ENCODE measurements at places on chromosomes 3 and 15. TPM values are rescaled to one million over a fixed set of nuclear protein-coding genes. Genes with fewer than 3 reads are reported as not detected.

CHDH gene
- 2.3 TPM for polyA plus RNA-seq

PDZRN3 gene
- polyA plus RNA-seq = 7.0 TPM

RYR3 gene
- 1.1 TPM for polyA plus RNA-seq

THAP10 gene
- polyA plus RNA-seq = 4.5 TPM

RTP3 gene
- polyA plus RNA-seq = 0.16 TPM

DCLK3 gene
- 0.40 TPM for polyA plus RNA-seq

C3orf85 gene
- polyA plus RNA-seq = not detected

ABHD17C gene
- 9.1 TPM for polyA plus RNA-seq

DIS3L gene
- polyA plus RNA-seq = 8.9 TPM

FETUB gene
- 0.26 TPM for polyA plus RNA-seq

NTRK3 gene
- 4.0 TPM for polyA plus RNA-seq

DNA sequence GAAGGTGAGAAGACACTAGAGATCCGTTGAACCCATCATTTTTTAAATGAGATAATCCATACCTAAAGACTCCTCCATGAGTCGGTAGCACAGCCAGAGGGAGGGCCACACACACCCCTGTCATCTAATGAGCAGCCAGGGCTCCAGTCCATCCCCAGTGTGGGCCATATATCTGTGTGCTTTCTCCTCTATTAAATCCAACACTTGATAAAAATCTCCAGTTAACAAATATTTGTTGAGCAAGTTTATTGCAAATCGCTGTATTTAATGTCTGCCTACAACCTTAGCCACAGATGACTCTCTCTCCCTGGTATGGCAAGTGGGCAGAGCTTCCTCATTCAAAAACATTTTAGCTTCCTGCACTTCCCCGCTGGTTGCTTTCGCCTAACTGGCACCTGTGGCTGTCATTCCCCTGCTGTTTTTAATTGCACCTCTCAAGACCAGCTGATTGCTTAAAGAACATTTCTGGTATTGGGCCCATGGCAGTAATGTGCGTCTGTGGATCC lies 82.8 kb downstream of the SMAD3 start:
- no peak for DNase-seq

GRCh38 chr15:94277485-94277884 lies 46.1 kb downstream of the MCTP2 start:
- DNase-seq = no peak

GRCh38 chr3:141981084-141981483 lies 104.6 kb downstream of the ATP1B3 start:
- DNase-seq = no peak

DNA sequence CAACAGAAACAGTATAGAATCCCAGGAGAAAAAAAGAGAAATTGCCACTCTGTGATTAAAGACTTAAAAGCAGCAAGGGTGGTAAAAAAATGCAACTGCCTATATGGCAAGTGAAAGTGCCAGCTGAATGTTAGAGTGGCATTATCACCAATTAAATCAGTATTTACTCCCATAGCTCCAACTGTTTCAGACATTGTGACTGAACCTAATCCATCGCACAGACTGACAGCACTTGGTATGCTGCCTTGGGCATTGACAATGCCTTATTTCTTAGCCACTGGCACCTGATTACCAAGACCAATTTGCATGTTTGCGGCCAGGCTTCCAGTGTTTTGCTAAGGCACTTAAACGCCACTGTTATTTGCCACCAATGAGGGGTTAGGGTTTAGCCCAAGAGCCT lies 201.9 kb upstream of the NECTIN3 start:
- DNase-seq = no peak

DNA sequence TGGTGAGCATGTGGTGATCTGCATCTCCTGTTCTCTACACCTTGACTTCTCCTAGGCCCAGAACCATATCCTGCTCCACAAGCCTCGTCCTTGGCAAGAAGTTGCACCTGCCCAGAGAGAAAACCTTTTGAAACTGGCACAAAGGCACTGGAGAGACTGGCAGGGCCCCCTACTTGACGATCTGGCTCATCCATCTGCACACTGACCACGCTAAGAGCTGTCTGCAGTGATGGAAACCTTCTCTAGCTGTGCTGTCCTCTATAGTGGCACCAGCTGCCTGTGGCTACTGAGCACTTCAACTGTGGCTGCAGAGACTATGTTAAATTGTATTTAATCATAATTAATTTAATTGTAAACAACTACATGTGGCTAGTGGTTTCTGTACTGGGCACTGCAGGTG lies 26.2 kb upstream of the SRP14 start:
- no peak for DNase-seq

GRCh38 chr3:69649120-69650065 lies 89.9 kb upstream of the MITF start:
- DNase-seq = no peak

- peak; percentile 79 for DNase-seq
Measured at GRCh38 chr3:172987273-172987672, 153.8 kb downstream of the SPATA16 start.

DNA sequence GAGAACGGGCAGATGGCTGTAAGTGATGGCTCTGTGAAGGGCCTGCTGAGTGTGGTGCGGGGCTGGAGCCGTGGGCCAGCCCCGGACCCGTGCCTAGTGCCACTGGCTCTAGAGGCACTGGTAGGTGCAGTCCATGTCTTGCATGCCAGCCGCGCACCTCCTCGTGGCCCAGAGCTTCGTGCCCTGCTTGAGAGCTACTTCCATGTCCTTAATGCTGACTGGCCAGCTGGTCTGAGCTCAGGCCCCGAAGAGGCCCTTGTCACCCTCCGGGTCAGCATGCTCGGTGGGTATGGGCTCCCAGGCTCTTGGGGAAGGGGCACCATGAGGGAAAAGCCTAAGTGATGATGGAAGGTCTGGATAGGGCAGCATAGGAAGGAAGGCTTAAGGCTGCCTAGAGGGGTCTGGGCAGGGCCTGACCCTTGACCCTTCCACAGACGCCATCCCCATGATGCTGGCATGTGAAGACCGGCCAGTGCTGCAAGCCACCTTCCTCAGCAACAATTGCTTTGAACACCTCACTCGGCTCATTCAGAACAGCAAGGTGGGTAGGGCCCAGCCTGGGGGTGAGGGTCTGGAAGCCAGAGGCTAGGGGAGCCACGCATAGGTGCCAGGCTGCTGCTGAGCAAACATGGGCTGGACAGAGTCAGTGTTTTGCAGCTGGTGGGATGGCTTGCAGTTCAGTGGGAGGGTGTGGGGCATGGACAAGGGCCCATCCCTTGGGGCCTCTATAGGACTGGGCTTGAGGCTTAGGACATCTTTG lies 12.1 kb downstream of the NBEAL2 start:
- DNase-seq = no peak

DNA sequence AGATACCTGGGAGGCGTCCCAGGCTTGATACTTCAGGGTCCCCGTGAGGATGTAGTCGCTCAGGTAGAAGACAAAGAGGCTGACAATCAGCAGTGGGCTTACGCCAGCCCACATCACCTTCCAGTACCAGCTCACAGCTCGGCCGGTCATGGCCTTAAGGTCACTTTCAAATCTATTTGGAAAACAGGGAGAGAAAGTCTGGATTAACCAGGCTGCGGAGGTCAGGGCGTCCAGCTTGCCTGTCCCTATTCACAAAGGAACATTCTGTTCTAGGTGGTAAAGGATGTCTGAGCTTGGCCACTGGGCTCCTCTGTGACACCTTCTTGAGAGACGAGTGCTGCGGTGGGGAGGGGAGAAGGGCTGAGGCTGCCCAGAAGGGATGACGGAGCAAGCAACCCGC lies 36.5 kb downstream of the SLC6A20 start:
- no peak for DNase-seq

DNA sequence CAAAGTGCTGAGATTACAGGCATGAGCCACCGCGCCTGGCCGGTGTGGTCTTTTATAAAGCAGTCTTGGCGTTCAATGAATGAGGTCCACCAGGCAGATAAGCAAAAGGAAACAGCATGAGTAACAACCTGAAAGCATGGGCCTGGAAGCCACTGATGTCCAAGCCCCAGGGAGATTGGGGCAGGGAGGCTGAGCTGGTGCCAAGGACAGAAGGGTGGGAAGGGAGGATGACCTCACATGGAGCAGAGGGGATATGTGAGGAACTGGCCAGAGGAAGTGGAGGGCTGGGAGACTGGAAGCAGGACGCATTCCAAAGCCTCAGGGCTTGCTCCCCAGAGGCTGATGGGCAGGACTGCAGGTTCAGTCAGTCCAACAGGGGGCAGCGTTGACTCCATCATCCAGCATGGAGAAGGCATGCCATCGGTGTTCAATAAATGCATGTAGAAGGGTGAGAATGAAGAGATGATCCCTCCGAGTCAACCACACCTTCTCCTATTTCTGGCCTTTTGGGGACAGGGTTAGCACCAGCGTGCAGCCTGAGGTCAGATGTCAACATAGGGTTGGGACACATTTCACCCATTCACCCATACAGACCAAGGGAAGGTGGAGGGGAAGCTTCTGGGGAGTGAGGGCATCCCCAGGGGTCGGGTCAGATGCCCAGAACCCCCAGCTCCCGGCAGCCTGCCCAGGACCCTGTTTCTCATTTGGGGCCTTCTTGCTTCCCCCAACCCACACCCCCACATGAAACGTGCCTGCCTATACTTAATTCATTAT lies 14.8 kb downstream of the MYL3 start:
- DNase-seq = peak; percentile 87

GRCh38 chr3:105367063-105367405 lies 325 bp downstream of the ALCAM start:
- peak; percentile 23 for DNase-seq

- peak; percentile 11 for DNase-seq
Measured at GRCh38 chr3:98991393-98991792, 89.9 kb upstream of the DCBLD2 start.

DNA sequence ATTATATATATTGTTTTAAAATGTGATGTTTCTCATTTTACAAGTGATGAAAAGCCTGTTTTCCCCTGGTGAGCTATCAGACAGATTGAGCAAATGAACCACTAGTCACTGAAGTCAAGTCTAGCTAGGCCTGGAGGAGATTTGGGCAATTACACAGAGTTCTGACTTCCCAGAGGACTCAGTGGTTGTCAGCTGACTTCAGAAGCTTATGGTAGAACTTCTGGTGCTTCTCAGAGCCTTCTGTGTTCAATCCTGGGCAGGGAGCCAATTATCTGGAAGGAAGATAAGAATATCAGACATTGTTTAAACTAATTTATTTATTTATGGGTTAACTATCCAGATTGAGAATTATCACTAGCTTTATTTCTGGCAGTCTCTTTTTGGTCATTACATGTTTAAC lies 37.7 kb upstream of the NAALADL2 start:
- DNase-seq = no peak

DNA sequence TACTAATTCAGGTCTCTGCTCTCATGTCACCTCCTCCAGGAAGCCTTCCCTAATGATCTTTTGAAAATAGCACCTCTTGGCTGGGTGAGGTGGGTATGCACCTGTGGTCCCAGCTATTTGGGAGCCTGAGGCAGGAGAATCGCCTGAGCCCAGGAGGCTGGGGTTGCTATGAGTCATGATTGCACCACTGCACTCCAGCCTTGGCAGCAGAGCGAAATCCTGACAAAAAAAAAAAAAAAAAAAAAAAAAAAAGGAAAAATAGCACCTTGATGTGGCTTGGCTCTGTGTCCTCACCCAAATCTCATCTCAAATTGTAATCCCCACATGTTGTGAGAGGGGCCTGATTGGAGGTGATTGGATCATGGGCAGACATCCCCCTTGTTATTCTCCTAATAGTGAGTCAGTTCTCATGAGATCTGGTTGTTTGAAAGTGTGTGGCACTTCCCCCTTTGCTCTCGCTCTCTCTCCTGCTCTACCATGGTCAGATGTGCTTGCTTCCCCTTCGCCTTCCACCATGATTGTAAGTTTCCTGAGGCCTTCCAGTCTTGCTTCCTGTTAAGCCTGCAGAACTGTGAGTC lies 11.2 kb upstream of the RNU6-1 start:
- DNase-seq = no peak

DNA sequence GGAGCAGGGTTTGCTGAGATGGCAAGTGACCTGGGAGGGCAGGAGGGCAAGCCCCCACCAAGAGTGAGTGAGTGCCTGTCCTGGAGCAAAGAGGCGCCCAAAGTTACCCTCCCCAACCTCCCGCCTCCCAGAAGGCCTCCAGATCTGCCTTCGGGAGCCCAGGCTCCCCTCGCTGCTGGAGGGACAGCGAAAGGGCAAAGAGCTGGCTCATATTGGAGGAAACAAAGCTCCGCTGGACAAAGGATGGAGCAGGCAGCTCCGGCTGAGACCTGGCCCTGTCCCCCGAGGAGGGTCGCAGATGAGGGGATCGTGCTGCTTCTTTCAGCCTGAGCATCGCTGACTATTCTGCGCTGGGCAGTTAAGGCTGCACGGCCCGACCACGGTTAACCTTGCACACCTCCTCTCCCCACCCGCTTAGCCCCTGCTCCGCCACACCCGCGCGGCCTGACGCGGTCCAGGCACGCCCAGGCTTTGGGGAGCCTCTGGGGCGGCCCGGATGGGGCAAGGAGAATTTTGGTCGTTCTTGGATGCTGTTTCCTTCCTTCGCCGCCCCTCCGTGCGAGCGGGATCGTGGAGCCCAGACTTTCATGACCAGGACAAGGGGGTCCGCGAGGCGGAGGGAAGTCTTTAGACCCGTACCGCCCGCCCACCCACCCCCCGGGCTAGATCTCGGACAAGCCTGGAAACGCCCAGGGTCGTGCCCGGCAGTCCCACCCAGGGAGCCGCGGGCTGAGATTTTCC lies 651 bp downstream of the PLCD1 start:
- peak; percentile 54 for DNase-seq

DNA sequence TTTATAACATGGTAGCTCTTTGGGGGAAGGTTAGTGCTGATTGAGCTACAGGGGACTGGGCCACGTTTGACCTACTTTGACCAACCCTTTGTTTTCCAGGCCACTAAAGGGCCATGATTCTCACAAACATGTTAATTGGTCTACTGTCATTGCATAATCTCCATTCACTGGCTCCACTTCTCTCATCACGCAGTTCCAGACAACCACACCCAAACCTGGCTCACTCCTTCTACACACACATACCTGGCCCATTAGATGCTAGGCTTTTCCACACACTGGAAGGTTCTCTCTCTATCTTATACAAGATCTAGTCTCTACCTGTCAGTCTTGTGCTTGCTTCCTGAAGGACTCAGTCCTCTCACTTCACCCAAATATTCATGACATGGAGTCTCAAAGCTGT lies 15.9 kb downstream of the TGM5 start:
- DNase-seq = no peak

- no peak for DNase-seq
Measured at GRCh38 chr3:37198547-37198946, 24.2 kb upstream of the LRRFIP2 start.

DNA sequence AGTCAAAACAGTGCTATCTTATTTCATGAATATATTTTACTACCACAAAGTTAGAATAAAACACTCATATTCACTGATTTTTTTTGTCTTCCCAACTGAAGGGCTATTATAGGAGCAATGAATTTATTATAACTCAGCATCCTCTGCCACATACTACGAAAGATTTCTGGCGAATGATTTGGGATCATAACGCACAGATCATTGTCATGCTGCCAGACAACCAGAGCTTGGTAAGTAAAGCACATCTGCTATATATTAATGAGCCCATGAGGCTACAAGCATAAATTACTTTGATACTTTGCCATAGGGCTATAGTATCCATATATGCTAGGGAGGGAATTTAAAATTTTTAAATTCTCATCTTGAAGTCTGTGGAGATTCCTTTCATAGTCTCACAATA lies 95.9 kb downstream of the FEZF2 start:
- no peak for DNase-seq

GRCh38 chr15:66389859-66390381 lies 3.2 kb downstream of the MAP2K1 start:
- no peak for DNase-seq

- no peak for DNase-seq
Measured at GRCh38 chr3:13718436-13718835, 161.4 kb downstream of the WNT7A start.

GRCh38 chr3:64008487-64009351 lies 14.6 kb downstream of the PSMD6 start:
- no peak for DNase-seq

All from GM23338 (cell line).